ENCODE measurements at places on chromosomes 12 and 14. TPM values are rescaled to one million over a fixed set of nuclear protein-coding genes. Genes with fewer than 3 reads are reported as not detected.
A peak's percentile ranks its signal among the peaks of the same experiment; 100 is the strongest.

The TAS2R19 gene
- total RNA-seq = 3.3 TPM

The SCN8A gene
- 0.91 TPM for total RNA-seq

The PLEKHG7 gene
- total RNA-seq = 0.36 TPM

The VRTN gene
- not detected for total RNA-seq

The PELI2 gene
- total RNA-seq = 28.7 TPM

DNA sequence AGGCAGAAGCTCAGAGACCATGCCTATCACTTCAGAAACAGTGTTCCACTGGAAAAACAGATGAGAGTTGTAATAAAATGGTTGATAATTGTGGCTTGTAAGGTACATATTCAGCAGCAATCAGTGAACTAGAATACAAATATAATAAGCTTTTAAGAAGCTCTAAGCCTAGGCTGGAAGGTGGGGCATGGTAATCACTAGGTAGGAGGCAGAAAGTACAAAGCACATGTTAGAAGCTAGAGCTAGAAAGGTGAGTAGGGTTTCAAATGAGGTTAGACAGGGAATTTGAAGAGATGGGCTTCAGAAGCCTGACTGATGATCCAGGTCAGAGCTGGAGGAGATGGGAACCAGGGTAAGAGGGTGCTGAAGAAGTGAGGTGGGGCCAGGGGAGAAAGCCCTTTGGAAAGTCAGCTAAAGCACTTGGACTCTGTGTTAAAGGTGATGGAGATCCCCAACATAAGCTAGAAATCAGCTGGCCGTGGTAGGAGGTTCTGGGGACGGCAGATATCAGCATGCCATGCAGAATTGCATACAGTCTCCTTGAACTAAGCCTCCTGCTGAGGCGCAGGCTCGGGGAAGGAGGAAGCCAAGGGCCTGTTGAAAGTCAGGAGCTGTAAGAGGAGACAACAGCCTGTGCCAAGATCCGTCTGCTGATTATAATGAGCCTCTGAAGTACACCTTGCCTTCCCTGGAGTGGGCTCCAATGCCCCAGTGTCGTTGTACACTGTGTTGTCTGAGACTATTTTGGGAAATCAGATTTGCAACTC lies 659.4 kb downstream of the BCL11B start:
- H3K4me3 ChIP-seq = no peak overlapping the region
- DNase-seq = no peak
- H3K27ac ChIP-seq = no peak overlapping the region
- H3K36me3 ChIP-seq = no peaks in the 10 kb centered on the region
- no peaks in the 10 kb centered on the region for H3K27me3 ChIP-seq
- no peaks in the 10 kb centered on the region for H3K4me1 ChIP-seq

DNA sequence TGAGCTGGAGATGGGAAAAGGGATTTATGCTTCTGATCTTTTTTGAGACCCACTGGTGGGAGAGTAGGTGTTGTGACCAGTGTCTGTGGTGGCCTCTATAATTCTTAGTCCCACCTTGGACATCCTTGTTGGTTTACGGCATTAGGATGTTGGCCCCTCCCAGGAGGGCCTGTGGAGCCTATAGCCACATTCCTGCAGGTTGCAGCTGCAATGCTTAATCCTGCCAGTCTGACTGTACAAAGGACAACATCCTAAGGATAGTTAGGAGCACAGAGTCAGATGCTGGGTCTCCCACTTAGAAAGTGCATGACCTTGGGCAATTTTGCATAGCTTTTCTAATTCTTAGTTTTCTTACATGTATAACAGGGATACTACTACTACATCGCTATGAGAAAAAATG lies 150.9 kb upstream of the SLC38A2 start:
- H3K4me3 ChIP-seq = no peak overlapping the region
- H3K27me3 ChIP-seq = no peaks in the 10 kb centered on the region
- peaks cover 35% of the 10 kb centered on the region for H3K4me1 ChIP-seq
- no peaks in the 10 kb centered on the region for H3K36me3 ChIP-seq
- peak overlapping the region; percentile 60 for H3K27ac ChIP-seq

DNA sequence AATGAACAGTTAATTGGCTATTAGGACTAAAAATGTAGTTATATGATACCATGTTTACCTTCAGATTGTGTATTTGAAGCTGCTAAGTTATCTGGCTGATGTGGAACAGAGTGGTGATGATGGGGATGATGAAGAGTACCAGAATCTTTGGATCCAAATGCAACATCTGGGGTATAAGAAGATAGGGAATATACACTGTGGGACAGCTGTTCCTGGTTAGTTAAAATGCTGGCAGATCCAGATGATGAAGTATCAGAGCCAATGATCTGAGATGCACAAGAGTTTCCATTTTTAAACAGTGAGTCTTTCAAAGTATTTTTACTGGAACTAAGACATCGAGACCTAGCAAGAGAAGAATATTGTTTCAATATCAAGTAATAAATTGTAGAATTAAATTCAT lies 31.6 kb downstream of the SENP1 start:
- H3K27ac ChIP-seq = no peak overlapping the region
- H3K4me1 ChIP-seq = no peaks in the 10 kb centered on the region
- no peaks in the 10 kb centered on the region for H3K36me3 ChIP-seq
- DNase-seq = no peak
- no peaks in the 10 kb centered on the region for H3K27me3 ChIP-seq

DNA sequence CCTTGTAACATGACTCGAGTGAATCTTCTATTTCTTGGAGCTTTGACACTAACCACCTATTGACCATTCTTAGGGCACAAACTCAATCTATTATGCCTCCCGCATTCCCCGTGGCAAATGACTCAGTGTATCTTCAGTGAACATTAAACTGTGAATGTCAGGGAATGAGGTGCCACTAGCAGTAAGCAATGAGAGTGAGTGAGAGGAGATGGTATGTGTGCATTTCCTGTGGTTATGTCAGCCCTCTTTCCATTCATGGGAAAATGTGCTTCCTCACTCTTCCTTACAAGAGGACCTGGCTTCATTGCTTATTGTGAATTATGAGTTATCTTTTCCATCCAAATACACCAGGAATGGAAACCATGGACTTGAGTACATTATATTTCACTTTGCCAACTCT lies 229.2 kb downstream of the EMP1 start:
- H3K4me1 ChIP-seq = no peaks in the 10 kb centered on the region
- no peaks in the 10 kb centered on the region for H3K36me3 ChIP-seq
- H3K4me3 ChIP-seq = no peak overlapping the region
- no peaks in the 10 kb centered on the region for H3K27me3 ChIP-seq

DNA sequence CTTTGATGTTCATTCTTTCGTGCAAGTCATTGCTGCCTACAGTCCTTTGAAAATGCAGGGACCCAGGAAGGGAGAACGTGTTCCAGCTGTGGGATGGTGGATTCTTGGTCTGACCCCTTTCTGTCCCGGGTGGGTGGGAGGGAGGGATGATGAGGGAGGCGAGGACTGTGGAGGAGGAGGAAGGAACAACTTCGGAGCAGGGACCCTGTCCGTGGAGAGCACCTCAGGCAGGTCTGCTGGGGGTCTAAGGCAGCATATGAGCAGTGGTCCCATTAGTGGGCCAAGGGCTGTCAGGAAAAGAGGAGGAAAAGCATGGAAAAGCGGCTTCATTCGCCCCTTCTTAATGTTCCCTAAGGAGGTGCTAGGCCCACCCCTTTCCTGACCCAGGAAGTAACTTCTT lies 36.0 kb downstream of the CACNA2D4 start:
- no peak for DNase-seq
- no peak overlapping the region for H3K27ac ChIP-seq
- H3K4me1 ChIP-seq = no peaks in the 10 kb centered on the region
- H3K27me3 ChIP-seq = no peaks in the 10 kb centered on the region
- no peak overlapping the region for H3K4me3 ChIP-seq
- H3K36me3 ChIP-seq = no peaks in the 10 kb centered on the region

GRCh38 chr12:59386236-59386635 lies 209.6 kb upstream of the SLC16A7 start:
- no peak overlapping the region for H3K4me3 ChIP-seq
- DNase-seq = no peak
- no peaks in the 10 kb centered on the region for H3K36me3 ChIP-seq
- no peaks in the 10 kb centered on the region for H3K27me3 ChIP-seq
- H3K4me1 ChIP-seq = no peaks in the 10 kb centered on the region

DNA sequence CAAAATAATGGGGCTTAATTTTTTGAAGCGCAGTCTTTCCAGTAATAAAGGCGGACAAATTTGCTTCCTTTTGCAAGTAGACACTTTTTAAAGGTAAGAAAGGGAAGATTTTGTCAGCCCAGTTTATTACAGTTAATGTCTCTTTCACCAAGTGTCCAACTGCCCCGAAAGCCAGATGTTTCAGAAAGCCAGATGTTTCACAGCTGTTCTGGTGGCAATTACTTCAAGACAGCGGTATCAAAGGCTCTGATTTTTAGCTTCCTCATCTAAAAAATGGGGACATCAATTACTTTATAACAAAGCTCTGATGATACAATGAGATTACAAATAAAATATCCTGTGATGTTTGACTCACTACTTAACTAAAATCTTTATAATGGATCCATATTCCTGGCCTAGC lies 1.0 kb downstream of the WBP11 start:
- H3K4me3 ChIP-seq = peak overlapping the region; percentile 99
- H3K36me3 ChIP-seq = no peaks in the 10 kb centered on the region
- H3K4me1 ChIP-seq = no peaks in the 10 kb centered on the region

GRCh38 chr14:100532906-100533655 lies 54.1 kb downstream of the BEGAIN start:
- peak; percentile 76 for DNase-seq
- H3K27ac ChIP-seq = no peak overlapping the region
- H3K36me3 ChIP-seq = no peaks in the 10 kb centered on the region
- no peaks in the 10 kb centered on the region for H3K27me3 ChIP-seq
- H3K4me3 ChIP-seq = no peak overlapping the region

GRCh38 chr14:85279407-85279806 lies 250.5 kb upstream of the FLRT2 start:
- no peaks in the 10 kb centered on the region for H3K27me3 ChIP-seq
- no peak overlapping the region for H3K4me3 ChIP-seq
- no peaks in the 10 kb centered on the region for H3K4me1 ChIP-seq
- H3K27ac ChIP-seq = no peak overlapping the region

All from ovary (tissue), 10 donors.